ENCODE measurements at places on chromosomes 2 and 18.
A peak's percentile ranks its signal among the peaks of the same experiment; 100 is the strongest.

- peak; percentile 60 for DNase-seq
These were observed 15.4 kb upstream of the MLPH start for GRCh38 chr2:237471438-237472186.

- DNase-seq = no peak
These were observed 80.3 kb downstream of the EDAR start for GRCh38 chr2:108908713-108909070.

DNA sequence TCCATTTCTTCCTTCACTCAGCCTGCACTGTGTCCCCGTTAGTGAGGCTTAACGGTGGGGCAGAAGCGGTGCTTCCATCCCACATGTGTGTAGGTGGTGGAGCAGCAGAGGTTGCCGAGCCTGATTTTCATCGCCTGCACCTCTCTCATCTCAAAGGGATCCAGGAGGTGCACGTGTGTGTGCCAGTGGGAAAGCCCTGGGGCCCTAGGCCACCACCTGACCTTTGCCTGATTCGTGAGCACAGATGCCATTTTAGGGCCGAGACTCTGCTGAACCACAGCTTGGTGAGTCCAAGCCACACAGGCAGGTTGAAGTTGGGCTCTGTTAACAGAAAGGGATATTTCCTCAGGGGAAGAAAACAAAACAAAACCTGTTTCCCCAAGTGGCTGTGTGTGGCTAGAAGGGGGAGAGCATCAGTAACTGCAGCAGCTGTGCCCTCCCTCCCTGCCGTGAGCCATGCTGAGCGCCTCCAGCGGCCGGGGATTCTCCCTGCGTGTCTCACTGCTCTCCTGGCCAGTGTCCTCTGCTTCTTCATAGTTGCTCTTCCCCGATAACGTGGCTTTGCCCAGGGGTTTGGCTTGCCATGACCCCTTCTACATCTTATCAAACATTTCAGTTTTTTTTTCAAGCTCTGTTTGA is 81.5 kb downstream of the MAPRE2 start:
- DNase-seq = peak; percentile 13

GRCh38 chr2:41768310-41768709 is 279.5 kb upstream of the PKDCC start:
- DNase-seq = no peak

GRCh38 chr2:168661863-168662256 is 140.6 kb upstream of the NOSTRIN start:
- no peak for DNase-seq

- no peak for DNase-seq
These were observed 592.3 kb upstream of the ID2 start for GRCh38 chr2:8089596-8089995.

GRCh38 chr2:188969651-188970050 is 4.5 kb upstream of the COL3A1 start:
- no peak for DNase-seq

DNA sequence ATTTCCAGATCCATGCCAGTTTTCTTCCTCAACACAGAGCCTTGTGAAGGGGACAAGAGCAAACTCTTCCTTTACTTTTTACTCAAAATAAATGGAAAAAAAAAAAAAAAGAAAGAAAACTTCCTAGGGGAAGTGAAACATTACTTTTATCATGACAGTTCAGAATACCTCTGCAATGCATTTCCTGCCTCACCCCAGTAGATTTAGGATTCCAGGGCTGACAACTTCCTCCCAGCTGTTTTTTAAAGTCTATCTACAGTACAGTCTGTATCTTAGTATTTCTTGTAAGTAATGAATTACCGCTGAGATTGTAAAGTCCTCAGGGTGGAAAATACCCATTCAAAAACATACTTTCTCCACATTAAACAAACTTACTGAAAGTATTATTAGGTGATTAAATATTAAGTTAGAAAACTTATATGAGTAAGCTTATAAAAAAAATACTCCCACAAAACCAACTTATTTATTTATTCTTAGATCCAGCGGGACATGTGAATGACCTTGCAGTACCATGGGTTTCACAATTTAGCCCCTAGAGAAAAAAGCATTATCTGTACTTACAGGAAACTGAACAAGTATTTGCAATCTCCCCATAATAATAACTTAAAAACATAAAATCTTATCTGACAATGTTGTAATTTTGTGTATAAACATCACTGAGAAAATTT is 117.7 kb downstream of the RBMS1 start:
- DNase-seq = no peak

- DNase-seq = no peak
These were observed 220.8 kb downstream of the SH3RF3 start for GRCh38 chr2:109349503-109350465.

DNA sequence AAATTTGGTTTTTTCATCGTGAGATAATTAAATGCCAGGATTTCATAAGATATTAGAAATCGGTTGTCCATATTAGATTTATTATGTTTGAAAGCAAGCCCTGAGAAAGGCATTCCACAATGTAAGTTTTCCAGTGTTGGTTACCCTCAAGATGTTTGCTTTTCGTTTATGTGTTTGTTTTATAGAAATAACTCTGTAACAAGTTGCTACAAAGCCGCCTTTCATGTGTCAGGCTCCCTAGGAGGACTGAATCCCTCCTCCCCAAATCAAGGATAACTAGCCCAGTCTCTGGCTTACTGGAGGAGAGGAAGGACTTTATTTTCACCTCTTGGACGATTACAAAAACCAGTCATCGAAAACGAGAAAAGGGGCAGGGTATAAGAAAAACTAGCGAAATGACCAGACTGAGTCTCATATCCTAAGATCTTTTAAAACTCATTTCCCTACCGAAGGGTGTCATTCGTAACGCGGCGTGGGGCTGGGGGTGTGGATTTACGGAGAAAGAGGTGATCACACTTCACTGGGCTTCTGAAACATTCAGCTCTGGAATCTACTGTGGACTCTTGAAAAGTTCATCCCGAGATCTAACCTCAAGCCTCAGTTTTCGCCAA is 1.0 kb upstream of the PEX13 start:
- peak; percentile 58 for DNase-seq

GRCh38 chr2:224816816-224817215 is 100.7 kb upstream of the CCDC195 start:
- no peak for DNase-seq

GRCh38 chr2:13018490-13018889 is 301.8 kb downstream of the TRIB2 start:
- DNase-seq = no peak

GRCh38 chr2:237724811-237725478 is 73.6 kb upstream of the RBM44 start:
- DNase-seq = no peak

- DNase-seq = peak; percentile 29
These were observed 677 bp upstream of the COPS9 start for GRCh38 chr2:240136671-240137292.

- no peak for DNase-seq
These were observed 35.0 kb downstream of the EMILIN2 start for GRCh38 chr18:2881840-2882195.

GRCh38 chr2:223123855-223124610 is 72.0 kb downstream of the KCNE4 start:
- DNase-seq = no peak

GRCh38 chr2:25712455-25712854 is 39.1 kb upstream of the DTNB start:
- no peak for DNase-seq

DNA sequence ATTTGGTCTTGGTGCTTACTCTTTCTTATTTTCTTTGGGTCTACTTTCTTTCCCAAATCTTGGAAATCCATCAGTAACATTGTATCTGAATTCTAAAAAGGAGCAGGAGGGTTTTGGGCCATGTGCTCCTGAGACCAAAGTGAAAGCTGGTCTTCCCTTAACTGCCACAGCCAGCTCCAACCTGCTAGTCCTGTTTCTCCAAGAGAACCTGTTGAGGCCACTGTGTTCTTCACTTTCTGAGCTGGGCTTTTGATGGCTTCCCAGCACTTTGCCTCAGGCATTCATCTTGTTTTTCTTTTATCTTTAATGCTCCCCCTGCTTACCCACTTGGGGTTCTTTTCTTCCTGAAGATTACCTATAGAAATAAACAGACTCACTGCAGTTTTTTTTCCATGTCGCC is 53.3 kb downstream of the ARHGAP28 start:
- DNase-seq = no peak

DNA sequence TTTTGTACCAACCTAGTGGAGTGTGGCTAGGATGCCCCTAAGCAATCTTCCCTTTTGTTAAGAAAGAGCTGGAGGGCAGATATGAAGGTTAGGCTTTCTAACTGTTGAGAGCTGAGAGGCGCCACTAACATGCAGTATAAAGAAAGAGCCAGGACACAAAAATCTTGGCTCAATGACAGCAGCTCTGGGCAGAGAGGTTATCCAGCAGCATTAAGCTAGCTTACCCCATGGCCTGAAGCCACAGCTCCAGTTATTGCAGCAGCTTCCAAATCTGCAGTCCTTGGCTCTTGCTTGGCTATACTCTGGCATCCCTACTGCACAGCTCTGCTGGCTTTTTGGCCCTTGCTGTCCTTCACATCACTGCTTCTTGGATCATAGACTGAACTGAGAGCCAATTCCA is 213.4 kb downstream of the GPD2 start:
- no peak for DNase-seq

DNA sequence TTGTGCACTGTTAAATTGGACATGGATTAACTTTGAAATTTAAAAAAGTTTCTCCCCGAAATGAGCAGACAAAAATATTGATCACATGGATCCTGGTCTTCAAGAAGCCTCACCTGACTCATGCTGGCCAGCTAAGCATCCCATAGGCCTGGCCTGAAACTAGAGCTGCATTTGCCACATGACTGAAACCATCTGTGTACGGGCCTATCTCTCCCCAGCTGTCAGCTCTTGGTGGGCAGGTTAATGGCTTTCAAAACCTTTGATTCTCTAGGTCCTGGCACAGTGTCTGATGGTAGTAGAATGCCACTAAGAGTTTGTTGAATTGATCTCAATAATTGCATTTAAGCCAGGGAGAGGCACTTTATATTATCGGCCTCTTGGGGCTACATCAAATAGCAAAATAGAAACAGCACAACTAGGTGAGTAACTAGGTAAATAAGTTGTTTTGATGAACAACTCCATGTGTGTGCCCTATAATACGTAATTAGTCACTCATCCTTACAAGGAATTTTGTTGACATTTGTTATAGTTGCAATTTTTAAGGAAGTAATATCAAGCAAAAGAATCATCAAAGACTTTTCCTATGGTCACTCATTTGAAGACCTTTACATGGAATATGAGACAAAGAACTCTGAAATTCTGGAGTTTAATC is 251.1 kb downstream of the SP3 start:
- no peak for DNase-seq

DNA sequence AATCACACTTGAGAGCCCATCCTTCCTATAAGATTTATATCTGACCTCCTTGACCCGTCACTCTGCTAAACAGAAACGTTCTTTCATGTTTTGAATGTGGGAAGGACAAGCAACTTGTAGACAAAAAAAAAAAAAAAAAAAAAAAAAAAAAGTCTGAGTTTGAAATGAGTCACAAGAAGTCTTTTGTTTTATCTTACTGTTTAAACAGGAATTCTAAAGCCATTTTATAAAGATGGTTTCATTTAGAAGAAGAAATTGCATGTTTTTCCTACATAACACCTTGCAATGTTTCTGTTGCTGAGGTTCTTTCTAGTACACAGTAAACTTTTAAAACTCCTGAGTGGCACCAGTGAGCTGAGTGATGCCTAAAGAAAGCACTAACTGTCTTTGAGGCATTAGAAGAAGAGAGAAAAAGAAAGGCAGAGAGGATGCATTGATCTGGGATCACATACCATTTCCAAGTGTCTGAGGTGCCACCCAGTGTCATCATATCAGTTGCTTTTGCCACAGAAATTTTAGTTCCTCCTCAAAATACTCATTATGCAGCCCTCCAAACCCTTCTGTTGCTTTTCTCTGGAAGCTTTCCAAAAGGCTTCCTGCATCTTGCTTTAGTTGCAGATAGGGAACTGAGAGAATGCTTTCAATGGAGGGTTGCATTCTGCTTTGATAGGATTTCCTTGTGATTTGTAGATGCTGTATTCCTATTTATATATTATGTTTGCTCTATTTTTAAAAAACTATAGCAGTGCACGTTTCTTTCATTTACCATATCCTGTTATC is 69.1 kb downstream of the ACVR2A start:
- no peak for DNase-seq

DNA sequence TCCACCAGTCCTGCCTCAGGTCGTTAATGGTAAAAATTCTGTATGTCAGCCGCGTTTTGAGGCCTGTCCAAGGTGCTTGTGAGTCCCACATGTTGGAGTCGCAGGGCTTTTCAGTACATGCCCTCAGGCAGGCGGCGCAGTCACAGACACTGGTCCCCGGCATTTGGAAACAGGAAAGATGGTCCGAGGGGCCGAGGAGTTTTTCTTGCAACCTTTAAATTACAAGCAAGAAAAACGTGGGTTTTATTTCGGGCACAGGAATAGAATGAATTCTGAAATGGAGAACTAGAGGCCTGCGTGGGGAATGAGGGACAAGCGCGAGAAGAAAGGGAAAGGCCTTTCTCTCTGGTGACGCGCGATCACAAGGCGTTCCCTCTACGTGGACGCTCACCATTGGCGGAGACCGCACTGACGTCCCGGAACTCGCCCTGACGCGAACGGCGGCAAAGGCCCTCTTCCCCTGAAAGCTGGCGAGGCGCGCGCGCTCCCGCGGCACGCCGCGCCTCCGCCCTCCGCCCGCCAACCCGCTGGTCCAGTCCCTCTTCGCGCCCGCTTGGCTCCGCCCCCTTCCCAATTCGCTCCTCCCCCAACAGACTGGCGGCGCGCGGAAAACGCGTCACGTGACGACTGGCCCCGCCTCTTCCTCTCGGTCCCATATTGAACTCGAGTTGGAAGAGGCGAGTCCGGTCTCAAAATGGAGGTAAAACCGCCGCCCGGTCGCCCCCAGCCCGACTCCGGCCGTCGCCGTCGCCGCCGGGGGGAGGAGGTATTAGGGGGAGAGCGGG is at the start of gene HNRNPA3:
Gene HNRNPA3, plus strand, starts transcription at position 689 of the 785 bp plus-strand sequence. Its CDS starts 6 bp downstream, at position 695.
- peak; percentile 100 for DNase-seq

DNA sequence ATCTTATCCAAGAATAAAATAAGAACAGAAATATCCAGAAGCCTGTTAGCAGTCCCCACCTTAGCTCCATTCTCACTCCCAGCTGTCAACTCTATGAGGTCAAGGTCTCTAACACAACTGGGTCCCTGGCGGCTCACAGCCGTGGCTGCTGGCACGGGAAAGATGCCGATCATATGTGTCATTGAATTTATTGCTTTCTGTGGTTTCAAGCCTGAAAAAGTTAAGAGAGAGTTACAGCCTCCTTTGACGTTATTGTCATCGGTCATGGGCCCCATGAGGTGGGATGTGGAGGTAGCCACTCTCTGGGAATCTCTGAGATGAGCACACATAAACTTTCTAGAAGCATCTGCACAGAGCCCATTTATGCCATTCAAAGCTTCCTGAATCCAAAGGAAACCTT is 28.7 kb upstream of the CABLES1 start:
- no peak for DNase-seq

- no peak for DNase-seq
These were observed 47.4 kb upstream of the SMAD7 start for GRCh38 chr18:48997985-48998831.

DNA sequence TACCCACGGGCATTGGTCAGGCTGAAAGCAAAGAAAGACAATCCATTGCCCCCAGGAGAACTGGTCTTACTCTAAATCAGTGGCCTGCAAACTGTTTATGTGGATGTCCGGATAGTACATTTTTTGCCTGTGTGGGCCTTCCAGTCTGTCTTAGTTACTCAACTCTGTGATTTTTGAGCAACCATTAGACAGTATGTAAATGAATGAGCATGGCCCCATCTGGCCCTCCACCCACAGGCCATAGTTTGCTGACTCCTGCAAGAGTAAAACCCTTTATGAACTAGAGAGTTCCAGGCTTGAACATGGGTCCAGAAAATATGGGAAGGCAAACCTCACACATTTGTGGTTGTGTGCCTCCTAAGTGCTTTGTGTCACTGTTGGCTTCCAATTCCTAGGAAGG is 55.7 kb upstream of the CYP1B1 start:
- no peak for DNase-seq

All from activated CD4-positive, alpha-beta T cell treated with anti-CD3 and anti-CD28 coated beads, Interleukin-2, Interleukin-6, amounts not matched to agents 100 ng/mL and 50 ng/mL, durations not matched to agents 16 hours and 8 hours (primary cell).